Pancreas (tissue), 10 donors: ENCODE measurements at places on chromosomes 1 and 21. TPM values are rescaled to one million over a fixed set of nuclear protein-coding genes. Genes with fewer than 3 reads are reported as not detected.

ST6GALNAC3 gene
- 0.35 TPM for total RNA-seq

- H3K27ac ChIP-seq = no peak overlapping the region
- no peak for DNase-seq
- no peak overlapping the region for H3K4me3 ChIP-seq
- H3K36me3 ChIP-seq = no peaks in the 10 kb centered on the region
- H3K27me3 ChIP-seq = no peaks in the 10 kb centered on the region
Observed at GRCh38 chr1:248622570-248623001, 12.3 kb downstream of the OR2T11 start.

- H3K36me3 ChIP-seq = no peaks in the 10 kb centered on the region
- H3K4me1 ChIP-seq = no peaks in the 10 kb centered on the region
- no peak for DNase-seq
- H3K27me3 ChIP-seq = no peaks in the 10 kb centered on the region
- H3K27ac ChIP-seq = peak overlapping the region; percentile 57
- no peak overlapping the region for H3K4me3 ChIP-seq
Observed at GRCh38 chr1:85611856-85612255, 31.3 kb downstream of the CCN1 start.

GRCh38 chr1:243984788-243985187, 66.3 kb upstream of the ZBTB18 start:
- no peak for DNase-seq
- H3K4me3 ChIP-seq = no peak overlapping the region
- no peaks in the 10 kb centered on the region for H3K36me3 ChIP-seq
- no peak overlapping the region for H3K27ac ChIP-seq

DNA sequence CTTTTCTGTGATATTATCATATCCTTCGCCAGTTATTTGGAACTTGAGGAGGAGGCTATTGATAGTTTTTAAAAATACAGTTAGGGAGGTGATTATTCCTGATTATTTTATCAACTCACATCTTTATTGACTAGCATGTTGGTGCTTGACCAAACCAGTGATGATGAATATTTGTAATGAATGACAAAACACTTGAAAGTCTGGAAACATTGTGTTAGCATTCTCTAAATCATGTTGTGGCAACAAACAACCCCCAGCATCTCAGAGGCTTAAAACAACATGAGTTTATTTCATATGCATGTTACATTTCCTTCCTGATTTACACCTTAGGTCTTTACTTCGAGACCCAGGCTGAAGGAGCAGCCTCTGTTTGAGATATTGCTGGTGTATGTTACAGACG, 10.7 kb upstream of the JUN start:
- H3K4me1 ChIP-seq = no peaks in the 10 kb centered on the region
- H3K36me3 ChIP-seq = no peaks in the 10 kb centered on the region
- H3K27me3 ChIP-seq = no peaks in the 10 kb centered on the region
- H3K4me3 ChIP-seq = no peak overlapping the region
- no peak overlapping the region for H3K27ac ChIP-seq

EVI5 gene
- 21.7 TPM for total RNA-seq

PPM1J gene
- total RNA-seq = 0.97 TPM

DNA sequence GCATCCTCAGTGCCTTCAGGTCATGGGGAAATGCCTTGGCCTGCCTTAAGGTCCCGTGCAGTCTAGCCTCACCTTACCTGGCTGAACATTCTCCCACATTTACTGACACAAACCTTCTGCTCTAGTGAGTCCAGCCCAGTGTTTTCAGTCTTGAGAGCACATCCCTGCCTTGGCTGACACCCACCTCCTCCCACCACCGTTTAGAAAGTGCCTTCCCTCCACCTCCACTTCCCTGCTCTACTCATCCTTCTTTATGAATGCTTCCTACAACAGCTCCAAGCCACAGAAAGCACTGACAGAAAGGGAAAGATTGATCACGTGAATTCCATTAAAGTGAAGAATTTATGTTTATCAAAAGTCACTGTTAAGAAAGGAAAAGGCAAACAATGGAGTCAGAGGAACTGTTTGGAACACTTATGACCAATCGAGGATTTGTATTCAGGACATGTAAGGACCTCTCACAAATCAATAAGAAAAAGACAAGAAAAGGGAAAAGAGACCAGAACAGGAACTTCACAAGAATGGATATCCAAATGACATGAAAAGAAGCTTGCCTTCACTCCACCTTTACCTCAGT, 59.8 kb downstream of the DDR2 start:
- H3K4me1 ChIP-seq = no peaks in the 10 kb centered on the region
- DNase-seq = no peak
- H3K36me3 ChIP-seq = no peaks in the 10 kb centered on the region
- H3K27me3 ChIP-seq = no peaks in the 10 kb centered on the region
- no peak overlapping the region for H3K27ac ChIP-seq

CASQ2 gene
- not detected for total RNA-seq

DNA sequence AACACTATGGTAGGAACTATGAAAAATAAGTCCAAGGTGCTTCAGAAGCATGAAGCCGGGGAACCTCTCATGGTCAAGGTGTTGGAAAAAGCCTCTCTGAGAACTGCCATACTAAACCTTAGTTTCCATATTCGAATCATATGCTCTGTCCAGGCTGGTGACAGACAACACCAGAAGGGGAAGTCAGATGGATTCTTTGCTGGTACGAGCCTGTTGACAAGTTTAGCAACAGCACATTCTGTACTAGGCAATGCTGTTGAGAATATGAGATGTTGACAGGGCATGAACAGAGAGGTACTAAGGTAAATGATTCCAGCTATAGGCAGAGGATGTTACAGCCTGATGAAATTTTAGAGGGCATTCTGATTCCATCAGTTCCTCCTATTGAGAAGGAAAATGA, 461.3 kb upstream of the ZRANB2 start:
- no peak overlapping the region for H3K4me3 ChIP-seq
- H3K27me3 ChIP-seq = no peaks in the 10 kb centered on the region
- no peak for DNase-seq
- no peaks in the 10 kb centered on the region for H3K4me1 ChIP-seq
- no peaks in the 10 kb centered on the region for H3K36me3 ChIP-seq
- H3K27ac ChIP-seq = no peak overlapping the region

CYP4B1 gene
- total RNA-seq = 5.8 TPM

- H3K27ac ChIP-seq = no peak overlapping the region
- no peaks in the 10 kb centered on the region for H3K27me3 ChIP-seq
- H3K36me3 ChIP-seq = no peaks in the 10 kb centered on the region
- no peak for DNase-seq
- no peaks in the 10 kb centered on the region for H3K4me1 ChIP-seq
Observed at GRCh38 chr1:217281332-217281731, 349.6 kb downstream of the GPATCH2 start.

- DNase-seq = no peak
- no peaks in the 10 kb centered on the region for H3K36me3 ChIP-seq
- no peak overlapping the region for H3K27ac ChIP-seq
- no peaks in the 10 kb centered on the region for H3K27me3 ChIP-seq
- no peak overlapping the region for H3K4me3 ChIP-seq
Observed at GRCh38 chr21:42021371-42022090, 11.4 kb upstream of the ZBTB21 start.

F13B gene
- total RNA-seq = not detected

AURKAIP1 gene
- 68.9 TPM for total RNA-seq

OR10Z1 gene
- not detected for total RNA-seq

GRCh38 chr21:42236693-42237092, 17.8 kb downstream of the ABCG1 start:
- peaks cover 39% of the 10 kb centered on the region for H3K4me1 ChIP-seq
- no peak overlapping the region for H3K4me3 ChIP-seq
- no peak for DNase-seq
- H3K27ac ChIP-seq = no peak overlapping the region
- H3K36me3 ChIP-seq = no peaks in the 10 kb centered on the region
- H3K27me3 ChIP-seq = no peaks in the 10 kb centered on the region

DNA sequence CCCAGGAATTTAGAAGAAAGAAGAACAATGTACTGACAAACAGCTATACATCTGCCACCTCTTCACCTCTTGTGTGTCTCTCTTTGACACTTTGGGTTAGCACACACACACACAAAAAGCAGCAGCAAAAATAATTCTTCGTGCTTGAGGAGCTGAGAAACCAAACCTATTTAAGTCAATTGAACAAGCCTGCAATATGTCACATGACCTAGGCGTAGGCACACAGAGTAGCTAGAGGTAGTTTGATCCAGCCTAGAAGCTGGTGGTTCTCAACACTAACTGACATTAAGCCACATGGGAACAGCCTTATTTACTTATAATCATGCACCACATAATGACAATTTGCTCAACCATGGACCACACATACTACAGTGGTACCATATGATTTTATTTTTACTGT, 32.3 kb downstream of the RRAGC start:
- no peaks in the 10 kb centered on the region for H3K27me3 ChIP-seq
- H3K36me3 ChIP-seq = no peaks in the 10 kb centered on the region
- H3K27ac ChIP-seq = no peak overlapping the region
- H3K4me1 ChIP-seq = no peaks in the 10 kb centered on the region

NUP133 gene
- total RNA-seq = 16.7 TPM

NBPF4 gene
- total RNA-seq = not detected

TRNP1 gene
- 31.2 TPM for total RNA-seq

DNA sequence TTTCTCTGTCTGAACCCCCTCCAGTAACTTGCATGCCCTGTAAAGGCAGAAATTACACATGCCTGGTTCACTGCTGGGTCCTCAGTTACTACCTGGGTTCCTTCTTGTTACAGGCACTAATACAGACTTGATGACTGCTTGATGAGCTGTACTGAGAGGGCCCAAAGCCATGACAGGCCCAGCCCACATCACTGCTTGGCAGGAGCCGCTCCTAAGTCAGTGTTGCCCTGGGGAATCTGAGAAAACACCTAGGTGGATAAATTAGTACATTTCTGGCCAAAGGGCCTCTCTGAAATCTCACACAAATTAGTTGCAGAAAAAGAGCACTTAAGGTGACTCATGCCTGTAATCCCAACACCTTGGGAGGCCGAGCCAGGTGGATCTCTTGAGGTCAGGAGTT, 37.8 kb upstream of the IRF2BP2 start:
- no peaks in the 10 kb centered on the region for H3K27me3 ChIP-seq
- peaks cover 8% of the 10 kb centered on the region for H3K4me1 ChIP-seq
- H3K4me3 ChIP-seq = no peak overlapping the region
- no peaks in the 10 kb centered on the region for H3K36me3 ChIP-seq
- no peak overlapping the region for H3K27ac ChIP-seq
- DNase-seq = no peak

- no peak for DNase-seq
- H3K4me1 ChIP-seq = peaks cover 4% of the 10 kb centered on the region
- H3K27me3 ChIP-seq = no peaks in the 10 kb centered on the region
- H3K27ac ChIP-seq = no peak overlapping the region
Observed at GRCh38 chr1:11978301-11978700, 1.9 kb upstream of the MFN2 start.

GRCh38 chr1:44939061-44939460, 47.3 kb downstream of the EIF2B3 start:
- DNase-seq = no peak
- H3K36me3 ChIP-seq = no peaks in the 10 kb centered on the region
- H3K27ac ChIP-seq = no peak overlapping the region
- no peak overlapping the region for H3K4me3 ChIP-seq
- H3K27me3 ChIP-seq = no peaks in the 10 kb centered on the region
- no peaks in the 10 kb centered on the region for H3K4me1 ChIP-seq

CFAP45 gene
- total RNA-seq = not detected

IL19 gene
- not detected for total RNA-seq

MAP3K6 gene
- 18.7 TPM for total RNA-seq

OLIG2 gene
- total RNA-seq = not detected

RASSF5 gene
- 13.2 TPM for total RNA-seq

DNA sequence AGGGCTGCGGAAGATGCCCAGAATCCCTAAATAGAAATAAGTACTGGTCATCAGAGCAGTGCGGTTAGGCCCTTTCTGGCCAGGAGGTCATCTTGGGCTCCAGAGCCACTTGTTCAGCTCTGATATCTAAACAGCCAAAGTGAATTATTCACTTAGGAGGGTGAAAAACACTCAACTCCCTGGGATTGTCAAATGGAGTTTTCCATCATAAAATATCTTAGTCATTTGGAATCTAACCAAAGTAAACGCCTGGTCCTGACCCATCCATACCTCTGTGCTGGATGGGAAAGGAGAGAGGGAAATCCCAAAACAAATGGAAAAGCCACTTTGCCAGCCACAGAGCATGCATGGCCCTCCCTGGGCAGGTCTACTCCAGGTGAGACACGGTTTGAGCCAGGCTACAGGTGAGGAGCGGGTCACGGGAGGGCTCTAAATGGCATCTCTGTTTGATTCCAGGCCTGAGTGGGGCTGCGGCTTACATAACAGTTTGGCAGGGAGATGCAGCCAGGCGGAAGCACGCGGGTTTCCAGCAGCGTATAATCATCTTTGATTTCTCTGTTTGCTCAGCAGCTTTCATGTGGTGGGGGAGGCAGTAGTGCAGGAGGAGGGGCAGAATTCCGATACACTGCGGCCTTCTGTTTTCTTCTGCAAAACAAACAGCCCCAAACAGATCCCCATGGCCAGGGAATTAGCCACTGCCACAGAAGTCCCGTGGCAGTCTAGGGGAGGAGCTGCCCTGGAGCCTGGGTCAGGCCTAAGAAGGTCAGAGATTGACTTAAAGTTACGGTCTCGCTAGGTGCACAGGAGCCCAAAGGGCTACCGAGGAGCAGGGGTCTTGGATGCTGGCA, 59.1 kb upstream of the ZNF648 start:
- no peaks in the 10 kb centered on the region for H3K36me3 ChIP-seq
- H3K4me3 ChIP-seq = no peak overlapping the region
- peak overlapping the region; percentile 49 for H3K27ac ChIP-seq
- peak; percentile 82 for DNase-seq

PPIAL4G gene
- 0.09 TPM for total RNA-seq

CFAP141 gene
- not detected for total RNA-seq
